ENCODE measurements at places on chromosomes 16 and 17.

DNA sequence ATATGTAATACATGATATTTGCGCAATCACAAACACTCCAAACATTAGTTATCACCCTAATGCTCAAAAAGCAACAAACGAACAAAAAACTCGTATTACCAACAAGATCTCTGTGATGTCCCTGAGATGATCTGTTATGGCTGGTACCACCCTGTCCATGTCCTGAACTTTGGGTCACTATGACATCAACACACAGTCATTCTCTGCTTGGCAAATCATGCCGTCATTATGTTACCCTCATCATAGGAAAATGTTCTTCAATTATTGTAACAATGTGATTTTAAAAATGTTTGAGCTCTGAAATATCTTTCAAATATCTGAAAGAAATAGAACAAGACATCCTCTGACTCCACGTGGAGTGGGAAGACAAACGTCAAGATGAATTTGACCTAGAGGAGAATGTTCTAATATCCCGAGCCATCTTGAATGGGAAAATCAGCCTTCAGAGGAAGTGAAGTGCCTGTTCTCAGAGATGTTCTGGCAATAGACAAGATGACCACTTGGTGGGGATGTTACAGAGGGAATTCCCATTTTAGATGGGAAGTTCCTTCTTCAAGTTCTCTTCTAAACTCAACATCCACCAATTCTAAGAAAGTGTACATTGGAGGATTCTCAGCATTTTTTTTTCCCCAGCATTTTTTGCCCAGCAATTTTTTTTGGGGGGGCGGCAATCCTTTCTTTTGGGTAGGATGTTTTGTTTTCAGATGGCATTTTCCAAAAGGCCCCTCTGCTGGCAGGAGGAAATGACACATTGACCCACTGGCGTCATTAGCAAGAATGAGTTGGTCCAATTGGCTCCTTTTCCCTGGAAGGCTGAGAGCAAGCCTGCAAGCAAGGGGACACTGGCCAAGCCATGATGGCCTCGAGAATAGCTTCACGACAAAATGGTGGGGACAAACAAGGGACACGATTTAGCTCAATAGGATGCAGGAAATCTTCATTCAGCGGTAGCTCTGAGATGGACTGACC is 3.7 kb upstream of the HSD17B2 start:
- DNase-seq, result peak; percentile 82

DNA sequence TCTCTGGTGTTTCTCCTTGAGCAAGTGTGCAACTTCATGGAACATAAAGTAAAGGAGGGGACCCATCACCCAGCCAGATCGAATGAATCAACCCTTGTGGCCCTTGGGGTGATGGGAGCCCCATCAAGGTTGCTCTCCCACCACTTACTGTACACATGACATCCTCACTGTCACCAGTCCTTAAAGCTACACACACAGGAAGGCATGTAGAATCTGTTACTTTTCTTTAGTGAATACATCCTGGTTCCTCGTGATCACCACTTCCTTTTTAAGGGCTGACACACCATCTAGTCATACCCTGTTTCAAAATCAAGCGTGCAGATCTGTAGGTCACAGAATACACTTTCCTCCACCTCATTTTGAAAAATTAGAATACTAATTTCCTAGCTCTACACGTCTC is 22.6 kb upstream of the MPHOSPH6 start:
- peak; percentile 93 for DNase-seq

DNA sequence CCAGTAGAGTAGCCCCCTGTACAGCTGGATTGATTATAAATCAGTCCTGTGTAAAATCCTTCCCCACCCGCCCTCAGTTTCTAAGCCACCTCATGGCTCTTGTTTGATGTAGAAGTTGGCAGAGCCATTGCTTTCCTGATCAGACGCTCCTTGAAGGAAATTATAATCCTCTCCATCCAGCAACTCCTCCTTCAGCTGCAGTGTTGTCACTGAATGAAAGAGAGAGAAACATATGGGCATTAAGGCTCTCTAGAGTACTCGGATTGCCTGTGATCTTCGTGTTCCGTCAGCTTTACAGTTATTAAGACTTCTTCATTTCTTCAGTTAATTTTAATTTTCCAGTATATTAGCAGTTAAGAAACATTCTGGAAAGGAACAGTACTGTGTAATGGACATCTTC is 14.3 kb downstream of the NME2 start:
- DNase-seq, result no peak

DNA sequence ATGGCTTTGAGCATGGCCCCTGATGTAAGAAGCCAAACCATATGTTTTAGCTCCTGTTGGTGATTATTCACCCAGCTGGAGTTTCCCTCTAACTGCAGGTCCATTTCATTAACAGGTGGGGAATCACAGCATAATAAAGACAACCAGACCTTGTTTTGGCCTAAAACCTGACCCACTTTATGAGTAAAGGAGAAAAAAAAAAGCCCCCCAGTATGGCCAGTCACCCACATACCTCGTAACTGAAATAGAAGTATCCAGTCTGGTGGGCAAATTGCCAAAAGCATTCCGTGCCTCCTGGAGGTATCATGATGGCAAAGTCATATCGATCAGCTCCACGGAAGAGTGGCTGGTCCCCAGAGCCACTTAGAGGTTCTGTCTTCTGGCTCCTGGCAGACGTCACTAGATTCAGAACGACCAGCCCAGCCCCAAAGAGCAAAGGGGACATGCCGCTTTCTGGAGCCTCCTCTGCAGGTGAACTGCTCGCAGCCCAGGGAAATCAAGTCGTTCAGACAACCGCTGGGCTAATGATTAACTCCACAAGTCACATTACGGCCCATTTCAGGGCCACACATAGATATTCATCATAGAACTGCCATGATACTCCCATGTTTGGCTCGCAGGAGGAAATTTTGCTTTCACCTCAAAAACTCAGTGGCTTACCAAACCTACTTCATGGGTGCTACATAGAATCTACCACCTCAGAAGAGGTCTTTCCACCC is at the start of gene TMED6:
TSS of gene TMED6 (minus strand) at position 478 of the 719 bp plus-strand sequence. CDS start at position 445, 33 bp downstream.
- no peak for DNase-seq

DNA sequence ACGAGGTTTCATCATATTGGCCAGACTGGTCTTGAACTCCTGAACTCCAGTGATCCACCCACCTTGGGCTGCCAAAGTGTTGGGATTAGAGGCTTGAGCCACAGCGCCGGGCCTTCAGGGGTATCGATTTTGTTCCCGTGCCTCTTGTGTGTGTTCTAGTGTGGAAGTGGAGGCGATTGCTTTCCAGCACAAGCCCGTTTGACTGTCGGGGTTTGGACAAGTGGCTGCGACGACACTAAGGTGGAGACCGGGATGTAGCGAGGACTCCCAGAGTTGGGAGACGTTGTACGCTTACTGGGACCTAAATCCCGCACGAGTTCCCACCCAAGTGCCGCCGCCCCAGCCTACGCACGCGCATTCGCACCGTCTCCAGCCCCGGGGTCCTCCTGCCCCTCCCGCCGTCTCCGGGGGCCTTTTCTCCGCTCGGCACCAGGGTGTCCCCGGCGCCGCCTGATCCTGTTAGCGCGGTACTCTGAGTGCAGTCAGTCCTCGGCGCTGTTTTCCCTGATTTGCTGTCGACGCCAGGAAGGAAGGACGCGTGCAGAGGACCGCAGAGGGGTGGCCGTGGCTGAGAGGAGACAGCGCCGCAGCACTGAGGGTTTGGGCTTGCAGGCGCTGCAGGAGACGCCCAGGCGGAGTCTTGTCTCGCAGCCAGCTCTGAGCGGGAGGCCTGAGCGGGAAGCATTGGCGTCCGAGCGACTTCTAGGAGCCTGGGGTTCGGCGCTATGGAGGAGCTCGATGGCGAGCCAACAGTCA is at the start of gene NUP85:
TSS of gene NUP85 (plus strand) at position 643 of the 756 bp plus-strand sequence. CDS start at position 726, 83 bp downstream.
- DNase-seq, result peak; percentile 92

GRCh38 chr17:39219647-39220154 is 6.0 kb downstream of the STAC2 start:
- no peak for DNase-seq
